ENCODE measurements at places on chromosomes 13 and 19.

DNA sequence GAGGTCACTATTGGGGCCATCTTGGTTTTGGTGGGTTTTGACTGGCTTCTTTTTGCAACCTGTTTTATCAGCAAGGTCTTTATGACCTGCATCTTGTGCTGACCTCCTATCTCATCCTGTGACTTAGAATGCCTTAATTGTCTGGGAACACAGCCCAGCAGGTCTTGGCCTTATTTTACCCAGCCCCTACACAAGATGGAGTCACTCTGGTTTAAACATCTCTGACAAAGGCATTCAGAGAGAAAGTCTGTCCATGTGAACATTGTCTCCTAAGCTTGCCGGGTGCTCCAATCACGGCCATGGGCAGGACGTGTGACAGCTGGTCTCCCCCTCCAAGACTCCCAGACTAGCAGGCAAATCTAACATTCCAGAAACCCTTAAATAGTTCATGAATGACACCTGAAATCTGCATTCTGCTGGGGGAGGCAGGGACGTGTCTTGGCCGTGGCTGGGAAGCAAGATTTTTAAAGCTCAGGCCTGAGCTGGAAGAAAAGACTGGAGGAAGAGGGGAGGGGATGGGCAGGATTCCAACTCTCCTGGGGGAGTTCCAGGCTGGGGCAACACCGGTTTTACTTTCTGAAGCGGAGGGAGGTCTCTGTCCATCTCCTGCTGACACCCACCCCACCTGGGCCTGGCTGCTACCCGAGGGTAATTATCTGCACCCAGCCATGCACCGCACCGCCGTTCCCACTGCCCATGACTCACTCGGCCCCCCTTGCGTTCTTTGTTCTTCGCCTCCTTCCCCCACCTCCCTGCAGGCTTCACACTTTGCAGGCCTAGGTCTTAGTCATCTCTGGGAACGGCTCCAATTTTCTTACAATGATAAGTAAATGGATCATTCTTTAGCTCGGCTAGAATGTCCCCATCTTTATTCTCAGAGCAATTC, 11.6 kb upstream of the OR1M1 start:
- no peak for DNase-seq

- DNase-seq = no peak
Observed at GRCh38 chr13:23709536-23709935, 139.3 kb downstream of the TNFRSF19 start.

GRCh38 chr19:13842291-13843103, 34.4 kb upstream of the NANOS3 start:
- DNase-seq = no peak

DNA sequence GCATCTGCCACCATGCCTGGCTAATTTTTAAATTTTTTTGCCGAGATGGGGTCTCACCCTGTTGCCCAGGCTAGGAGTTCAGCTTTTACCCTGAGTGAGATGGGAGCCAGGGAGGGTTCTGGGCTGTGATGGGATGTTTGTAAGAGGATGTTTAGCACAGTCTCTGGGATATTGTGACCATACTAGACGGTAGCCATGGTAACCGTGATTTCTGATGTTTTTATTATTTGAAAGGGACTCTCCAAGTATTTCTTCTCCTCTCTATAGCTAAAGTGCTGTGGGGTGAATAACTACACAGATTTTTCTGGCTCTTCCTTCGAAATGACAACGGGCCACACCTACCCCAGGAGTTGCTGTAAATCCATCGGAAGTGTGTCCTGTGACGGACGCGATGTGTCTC, 10.4 kb downstream of the TSPAN16 start:
- DNase-seq = no peak

- DNase-seq = no peak
Observed at GRCh38 chr19:50932018-50932689, 20.7 kb downstream of the KLK5 start.

GRCh38 chr19:29564574-29565005, 38.8 kb downstream of the VSTM2B start:
- no peak for DNase-seq

DNA sequence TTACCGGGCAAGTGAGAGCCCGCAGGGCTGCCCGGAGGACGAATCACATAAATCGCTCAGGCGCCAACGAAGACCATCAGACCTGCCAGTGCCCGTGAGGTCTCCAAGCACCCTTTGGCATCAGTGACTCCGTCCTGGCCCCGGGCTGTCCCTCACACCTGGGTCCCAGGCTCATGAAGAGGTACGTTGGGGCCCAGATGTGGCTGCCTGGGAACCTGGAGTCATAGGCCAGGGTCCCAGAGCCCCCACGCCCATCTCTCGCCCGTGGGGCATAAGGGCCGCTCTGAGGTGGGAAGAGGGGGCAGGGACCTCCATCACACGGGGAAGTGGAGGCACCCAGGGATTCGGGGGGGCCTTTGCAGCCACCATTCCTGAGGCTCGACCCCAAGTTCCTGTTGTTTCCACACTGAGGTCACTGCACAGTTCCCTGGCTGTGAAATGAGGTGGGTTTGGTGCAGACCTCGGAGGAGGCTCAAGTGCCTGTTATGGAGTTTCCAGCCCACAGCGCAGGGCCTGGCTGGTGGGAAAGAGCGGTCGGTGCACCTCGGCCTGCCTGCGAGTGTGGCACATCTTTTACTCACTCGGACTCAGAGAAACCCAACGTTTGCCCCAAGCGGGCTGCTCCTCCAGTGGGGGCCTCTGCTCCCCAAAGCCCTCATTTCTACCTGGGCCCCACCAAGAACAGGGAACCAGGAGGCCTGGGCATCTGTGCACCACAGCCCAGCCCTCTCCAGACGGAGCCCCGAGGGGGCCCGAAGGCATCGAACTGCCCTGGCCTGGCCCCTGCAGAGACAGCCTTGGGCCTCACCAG, 35.9 kb upstream of the C13orf46 start:
- no peak for DNase-seq

- no peak for DNase-seq
Observed at GRCh38 chr19:5632657-5633056, 9.8 kb downstream of the SAFB start.

GRCh38 chr13:49421391-49421790, 22.5 kb downstream of the CAB39L start:
- no peak for DNase-seq

GRCh38 chr13:74101436-74101835, 32.8 kb downstream of the KLF12 start:
- no peak for DNase-seq

GRCh38 chr19:14561847-14562351, 10.0 kb downstream of the NDUFB7 start:
- no peak for DNase-seq

DNA sequence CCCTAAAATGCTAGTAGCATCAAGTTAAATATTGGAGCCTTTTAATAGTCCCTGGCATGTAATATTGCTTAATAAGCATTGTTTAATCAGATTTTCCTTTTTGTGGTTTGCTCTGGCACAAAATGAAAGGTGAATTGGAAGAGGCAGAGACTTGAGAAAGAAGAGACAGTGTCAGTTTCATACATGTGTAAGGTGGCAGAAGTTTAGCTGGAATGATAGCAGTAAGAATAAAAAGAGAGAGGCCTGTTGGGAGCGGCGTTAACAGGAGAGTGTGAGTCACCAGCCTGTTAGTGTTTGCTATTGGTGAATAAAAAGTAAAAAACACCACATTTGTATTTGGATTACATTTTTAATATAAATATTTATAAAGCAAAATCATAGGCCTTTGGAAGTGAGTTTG, 145.3 kb downstream of the PDS5B start:
- DNase-seq = no peak

GRCh38 chr19:23437901-23438300, 42.6 kb upstream of the ZNF91 start:
- no peak for DNase-seq

GRCh38 chr19:30167206-30167868, 204.8 kb upstream of the ZNF536 start:
- DNase-seq = no peak

DNA sequence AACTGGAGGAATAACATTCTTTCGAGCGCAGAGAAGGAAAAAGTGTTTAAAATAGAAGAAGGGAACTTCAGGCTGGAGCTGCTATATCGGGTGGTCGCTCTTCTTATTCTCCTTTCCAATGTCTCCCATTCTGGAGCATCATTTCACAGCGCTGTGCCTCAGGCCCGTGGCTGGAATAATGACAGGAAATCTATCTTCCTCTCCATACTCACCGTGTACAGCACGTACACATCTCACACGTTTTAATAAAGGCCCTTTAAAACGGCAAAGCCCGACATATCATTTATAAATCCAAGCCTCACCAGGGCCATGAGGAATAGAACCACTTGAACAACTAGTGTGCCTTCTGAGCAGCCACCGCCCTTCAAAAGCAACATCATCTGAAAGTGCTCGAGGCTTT, 264.4 kb downstream of the TEX29 start:
- no peak for DNase-seq

DNA sequence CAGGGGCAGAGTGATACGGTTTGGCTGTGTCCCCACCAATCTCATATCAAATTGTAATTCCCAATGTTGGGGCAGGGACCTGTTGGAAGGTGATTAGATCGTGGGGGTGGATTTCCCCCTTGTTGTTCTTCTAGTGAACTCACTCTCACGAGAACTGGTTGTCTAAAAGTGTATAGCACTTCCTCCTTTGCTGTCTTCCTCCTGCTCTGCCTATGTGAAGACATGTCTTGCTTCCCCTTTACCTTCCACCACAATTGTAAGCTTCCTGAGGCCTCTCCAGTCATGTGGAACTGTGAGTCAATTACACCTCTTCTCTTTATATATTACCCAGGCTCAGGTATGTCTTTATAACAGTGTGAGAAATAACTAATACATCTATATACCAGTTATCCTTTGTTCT, 706.4 kb upstream of the KLHL1 start:
- no peak for DNase-seq

- no peak for DNase-seq
Observed at GRCh38 chr19:39971380-39972035, 543 bp downstream of the PSMC4 start.

- no peak for DNase-seq
Observed at GRCh38 chr13:45784755-45785675, 66.5 kb downstream of the SIAH3 start.

DNA sequence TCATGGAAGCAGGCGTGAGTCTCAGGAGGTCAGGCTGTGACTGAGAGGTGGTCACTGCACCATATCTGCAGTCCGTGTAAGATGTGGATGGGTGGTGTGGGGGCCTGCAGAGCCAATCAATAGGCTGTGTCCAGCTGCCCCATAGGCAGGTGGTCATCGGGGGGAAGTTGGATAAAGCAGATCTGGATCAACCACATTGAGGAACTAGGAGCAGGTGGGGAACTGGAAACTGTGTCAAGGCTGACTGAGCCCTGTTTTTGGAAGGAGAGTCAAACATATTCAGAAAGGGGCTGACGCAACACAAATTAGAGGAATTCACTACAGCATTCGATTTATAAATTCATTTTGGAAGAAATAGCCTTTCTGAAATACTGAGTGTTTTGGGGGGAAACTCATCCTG, 15.0 kb downstream of the CLEC4M start:
- DNase-seq = no peak

DNA sequence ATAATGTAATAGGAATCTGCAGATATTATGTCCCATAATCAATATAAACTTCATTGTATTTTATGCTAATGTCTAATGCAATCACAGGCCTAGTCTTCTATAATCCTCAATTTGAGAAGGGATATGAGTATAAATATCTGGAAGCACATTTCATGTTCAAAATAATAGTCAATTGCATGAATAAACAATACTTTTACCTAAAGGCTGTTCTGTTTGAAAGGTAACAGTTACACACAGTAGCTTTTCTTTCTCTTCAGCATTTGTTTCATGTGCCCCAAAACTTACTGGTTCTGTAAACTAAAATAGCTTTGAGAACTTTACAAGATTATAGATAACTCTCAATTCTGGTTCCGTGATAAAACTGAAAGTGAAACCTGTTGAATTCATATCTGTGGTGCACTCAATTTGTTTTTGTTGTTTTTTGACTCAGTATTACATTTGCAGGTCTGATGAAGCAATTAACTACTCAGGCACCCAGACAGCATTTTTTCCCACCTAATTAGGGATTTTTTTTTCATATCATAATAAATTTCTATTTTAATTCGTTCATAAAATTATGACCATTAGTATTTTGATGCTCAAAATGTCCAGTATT, 1193.8 kb downstream of the SLITRK1 start:
- DNase-seq = no peak

GRCh38 chr19:18504886-18505610, 16.8 kb downstream of the ELL start:
- no peak for DNase-seq

DNA sequence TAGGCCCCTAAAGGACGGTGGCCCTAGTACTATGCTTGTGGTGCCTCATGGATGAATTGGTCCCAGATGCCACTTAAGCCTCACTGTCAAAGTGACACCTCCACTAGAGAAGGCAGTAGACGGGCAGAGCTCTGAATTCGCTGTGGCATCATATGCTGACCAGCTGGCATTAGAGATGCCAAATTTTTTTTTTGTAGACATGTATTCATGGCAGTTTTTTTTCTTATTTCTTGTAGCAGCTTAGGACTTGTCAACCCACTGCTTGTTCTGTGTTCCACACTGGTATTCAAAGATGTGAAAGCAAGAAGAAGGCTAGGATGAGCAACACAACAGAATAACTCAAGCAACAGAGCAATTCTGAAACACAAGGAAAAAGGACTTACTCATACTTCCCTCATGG, 212.5 kb downstream of the DLEU7 start:
- DNase-seq = no peak

- DNase-seq = no peak
Observed at GRCh38 chr13:110286833-110287819, 19.8 kb downstream of the COL4A1 start.

DNA sequence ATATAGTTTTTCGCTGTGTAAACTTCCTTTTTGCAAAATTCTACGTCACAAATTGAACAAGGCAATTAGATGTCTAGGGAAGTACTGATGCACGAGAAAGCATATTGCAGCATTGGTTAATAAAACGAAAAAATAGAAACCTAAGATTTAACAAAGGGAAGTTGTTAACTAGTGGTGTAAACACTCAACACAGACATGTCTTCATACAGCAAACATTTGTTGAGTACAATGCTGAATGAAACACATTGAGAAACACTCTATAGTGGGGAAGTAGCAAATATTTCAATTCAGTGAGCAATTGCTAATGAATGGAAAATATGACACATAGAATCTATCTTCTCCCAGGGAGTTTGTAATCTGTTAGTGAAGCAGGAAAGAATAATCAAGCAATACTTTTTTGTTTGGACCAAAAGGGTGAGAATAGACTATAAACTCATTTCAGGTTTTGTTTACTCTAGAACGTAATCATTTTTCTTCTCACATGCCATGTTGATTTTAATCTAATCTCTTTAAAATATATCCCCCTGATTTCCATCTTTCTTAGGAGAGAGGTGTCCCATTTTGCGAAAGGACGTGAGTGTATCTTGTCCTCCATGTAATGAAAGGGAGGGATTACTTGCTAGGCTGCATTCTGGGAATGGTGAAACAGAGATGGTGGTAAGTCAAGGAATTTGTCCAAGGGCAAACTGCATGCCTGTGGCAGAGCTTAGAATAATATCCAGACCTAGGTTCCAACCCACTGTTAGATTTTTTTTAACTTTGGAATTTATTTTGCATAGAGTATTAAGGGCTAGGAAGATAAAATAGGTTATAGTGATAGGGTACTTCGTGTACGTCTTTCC, 1.7 kb upstream of the ANKRD10 start:
- no peak for DNase-seq

- no peak for DNase-seq
Observed at GRCh38 chr13:113216254-113217048, 7.0 kb downstream of the CUL4A start.

- no peak for DNase-seq
Observed at GRCh38 chr19:18869023-18869618, 26.8 kb downstream of the CERS1 start.
